ENCODE measurements at places on chromosomes 6 and 20. TPM values are rescaled to one million over a fixed set of nuclear protein-coding genes. Genes with fewer than 3 reads are reported as not detected.

Gene PRPH2
- total RNA-seq = 0.59 TPM

Gene RIMS1
- 4.0 TPM for total RNA-seq

Gene B3GALT4
- total RNA-seq = 8.2 TPM

Gene GDAP1L1
- total RNA-seq = not detected

Gene RAD21L1
- not detected for total RNA-seq

Gene OR2J3
- total RNA-seq = not detected

Gene KIAA0408
- 3.3 TPM for total RNA-seq

Gene VNN1
- 2.6 TPM for total RNA-seq

Gene FERMT1
- total RNA-seq = under 0.01 TPM

Gene ASIP
- not detected for total RNA-seq

DNA sequence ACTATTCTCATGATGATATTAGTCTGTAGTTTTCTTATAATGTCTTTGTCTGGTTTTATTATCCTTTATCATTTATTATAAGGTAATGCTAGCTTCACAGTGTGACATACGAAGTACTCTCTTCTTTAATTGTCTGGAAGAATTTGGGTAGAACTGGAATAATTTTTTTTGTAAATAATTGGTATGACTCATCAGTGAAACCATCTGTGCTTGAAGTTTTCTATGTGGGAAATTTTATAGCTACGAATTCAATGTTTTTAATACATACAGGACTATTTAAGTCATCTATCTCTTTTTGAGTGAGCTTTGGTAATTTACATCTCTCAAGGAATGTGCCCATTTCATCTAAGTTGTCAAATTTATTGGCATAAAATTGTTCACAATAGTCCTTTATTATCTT, 86.3 kb downstream of the SOD2 start:
- DNase-seq = no peak

- no peak for DNase-seq
Measured at GRCh38 chr6:158154816-158155215, 13.2 kb downstream of the SERAC1 start.

DNA sequence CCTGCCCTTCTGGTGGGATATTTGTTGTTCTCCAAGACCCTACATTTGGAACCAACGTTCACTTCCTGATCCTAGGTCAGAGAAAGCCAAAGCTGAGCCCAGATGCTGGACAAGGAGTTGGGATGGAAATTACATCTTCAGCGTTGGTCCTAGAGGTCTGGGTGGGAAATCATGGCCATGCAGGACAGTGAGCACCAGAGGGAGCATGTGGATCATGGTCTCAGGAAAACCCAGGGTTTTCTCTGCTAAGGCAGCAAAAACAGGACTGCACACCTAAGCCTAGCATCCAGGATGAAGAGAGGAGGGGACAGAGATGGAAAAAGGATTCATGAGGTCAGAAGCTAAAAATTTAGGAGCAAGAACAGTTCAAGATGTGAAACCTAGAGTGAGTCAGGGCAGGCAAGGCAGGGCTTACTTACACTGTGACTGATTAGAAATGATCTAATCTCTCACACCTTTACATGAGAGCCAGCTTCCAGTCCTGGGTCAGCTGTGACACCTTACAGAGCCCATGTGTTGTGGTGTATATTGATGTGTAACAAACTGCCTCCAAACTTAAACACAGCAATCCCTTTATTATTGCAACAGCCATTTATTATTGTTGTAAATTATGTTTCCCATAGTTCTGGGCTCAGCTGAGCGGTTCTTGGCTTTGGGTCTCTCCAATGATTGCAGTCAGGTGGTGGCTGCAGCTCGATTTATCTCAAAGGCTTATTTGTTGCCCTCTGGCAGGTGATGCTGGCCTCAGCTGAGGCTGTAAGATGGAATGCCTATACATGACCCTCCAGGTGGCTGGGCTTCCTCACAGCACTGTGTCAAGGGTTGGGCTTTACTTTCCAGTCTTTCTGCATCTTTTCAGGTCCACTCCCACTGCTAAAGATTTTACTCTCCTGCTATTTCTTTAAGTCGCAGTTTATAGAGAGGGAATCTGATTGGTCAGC, 6.5 kb downstream of the C20orf202 start:
- no peak for DNase-seq

DNA sequence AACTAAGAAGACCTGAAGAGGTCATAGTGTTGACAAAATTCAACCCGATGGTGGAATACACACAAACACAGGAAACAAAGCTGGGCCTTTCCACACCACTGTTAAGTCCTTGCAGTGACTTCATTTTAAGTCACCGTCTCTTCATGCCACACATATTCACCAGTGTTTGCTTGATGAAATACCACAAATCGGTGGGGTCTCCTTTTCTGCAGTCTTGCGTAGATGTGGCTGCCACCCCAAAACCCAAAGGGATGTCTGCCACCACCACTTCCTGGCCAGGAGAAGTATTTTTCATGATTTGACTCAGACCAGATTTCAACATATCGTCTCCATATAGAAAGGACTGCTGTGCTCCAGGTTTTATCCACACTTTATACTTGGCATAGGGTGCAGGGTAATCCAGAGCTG, 11.0 kb upstream of the COL10A1 start:
- DNase-seq = no peak

GRCh38 chr6:45643126-45643525, 265.4 kb upstream of the SUPT3H start:
- no peak for DNase-seq

GRCh38 chr6:123804787-123805540, 1.3 kb downstream of the NKAIN2 start:
- no peak for DNase-seq

- DNase-seq = no peak
Measured at GRCh38 chr6:55756531-55757031, 118.8 kb downstream of the BMP5 start.

DNA sequence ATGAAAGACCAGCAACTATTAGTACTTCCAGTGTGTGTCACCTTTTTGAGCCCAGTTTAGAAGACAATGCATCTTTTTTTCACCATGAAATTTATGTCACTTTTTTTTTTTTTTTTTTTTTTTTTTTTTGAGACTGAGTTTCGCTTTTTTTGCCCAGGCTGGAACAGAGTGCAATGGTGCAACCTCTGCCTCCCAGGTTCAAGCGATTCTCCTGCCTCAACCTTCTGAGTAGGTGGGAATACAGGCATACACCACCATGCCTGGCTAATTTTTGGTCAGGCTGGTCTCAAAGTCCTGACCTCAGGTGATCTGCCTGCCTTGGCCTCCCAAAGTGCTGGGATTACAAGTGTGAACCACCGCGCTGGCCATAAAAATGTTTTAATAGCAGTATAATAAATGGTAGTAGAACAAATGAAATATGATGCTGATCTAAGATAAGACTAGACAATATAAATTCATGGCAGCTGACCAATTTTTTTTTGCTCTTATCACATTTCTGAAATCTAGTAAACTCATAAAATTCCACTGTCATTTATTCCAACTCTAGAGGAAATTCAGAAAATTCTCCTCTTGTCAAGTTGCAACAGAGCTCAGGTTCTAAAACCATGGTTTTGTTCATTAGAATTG, 21.3 kb downstream of the NHSL1 start:
- no peak for DNase-seq

GRCh38 chr6:38636027-38636426, 3.7 kb downstream of the BTBD9 start:
- no peak for DNase-seq

DNA sequence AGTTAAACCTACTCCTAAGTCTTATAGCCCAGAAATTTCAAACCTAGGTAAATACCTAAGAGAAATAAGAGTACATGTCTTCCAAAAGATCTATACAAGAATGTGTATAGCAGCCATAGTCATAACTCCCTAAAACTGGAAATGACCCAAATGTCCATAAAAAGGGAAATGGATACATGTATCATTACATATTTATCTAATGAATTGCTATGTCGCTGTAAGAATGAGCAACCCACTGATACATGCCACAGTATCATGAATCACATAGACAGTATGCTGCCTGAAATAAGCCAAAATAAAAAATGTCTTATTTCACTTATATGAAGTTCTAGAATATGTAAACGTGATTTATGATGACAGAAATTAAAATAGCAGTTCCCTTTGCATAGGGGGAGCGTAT, 679.5 kb downstream of the MAFB start:
- DNase-seq = no peak

DNA sequence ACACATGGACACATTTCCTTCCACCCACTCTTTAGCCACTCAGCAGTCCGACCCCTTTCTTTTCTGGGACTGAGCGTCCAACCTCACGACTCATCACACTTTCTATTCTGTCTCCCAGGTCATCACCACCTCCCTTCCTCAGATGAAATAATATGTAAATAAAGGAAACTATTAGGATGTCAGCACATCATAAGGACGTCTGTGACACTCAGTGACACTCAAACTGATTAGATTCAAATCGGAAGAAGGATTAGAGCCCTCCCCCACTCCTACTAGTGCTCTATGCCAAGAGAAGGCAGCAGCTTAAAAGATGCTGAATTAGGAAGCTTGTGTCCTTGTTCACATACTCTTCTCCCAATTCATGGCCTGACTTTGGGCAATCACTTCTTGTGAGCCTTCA, 113.6 kb downstream of the TNFRSF21 start:
- no peak for DNase-seq

DNA sequence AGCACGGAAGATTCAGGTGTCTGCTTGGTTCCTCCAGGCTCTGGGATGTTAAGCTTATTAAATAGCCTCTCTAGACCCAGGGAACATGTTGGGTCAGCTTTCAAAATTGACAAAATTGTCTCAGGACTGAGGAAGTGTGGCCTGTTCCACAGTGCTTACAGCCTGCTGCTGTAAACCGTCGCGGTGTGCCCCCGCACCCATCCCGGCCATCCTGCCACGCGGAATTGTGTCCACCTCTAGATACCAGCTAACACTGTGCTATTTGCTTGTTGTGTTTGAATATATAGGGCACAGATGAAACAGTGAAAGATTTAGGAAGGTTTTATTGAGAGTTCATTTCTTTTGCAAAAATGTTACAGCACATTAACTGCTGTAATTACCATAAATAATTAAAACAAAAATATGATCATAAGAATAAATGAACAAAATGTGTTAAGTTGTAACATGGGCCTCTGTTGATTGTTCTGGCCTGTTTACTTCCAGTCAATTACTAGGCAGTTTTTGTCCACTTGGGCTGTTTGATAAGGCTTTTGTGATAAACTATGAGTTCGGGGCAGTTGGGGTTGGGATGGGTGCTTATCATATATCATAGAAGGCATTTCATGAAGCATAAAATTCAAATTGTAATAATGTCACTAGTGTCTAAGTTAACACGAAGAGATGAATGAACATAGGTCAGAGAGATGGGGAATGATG, 77.4 kb downstream of the ARID1B start:
- no peak for DNase-seq

- DNase-seq = no peak
Measured at GRCh38 chr6:4907602-4908001, 96.2 kb downstream of the RPP40 start.

- DNase-seq = peak; percentile 55
Measured at GRCh38 chr20:21767739-21768223, 62.3 kb downstream of the PAX1 start.

- no peak for DNase-seq
Measured at GRCh38 chr6:157885211-157885788, 62.3 kb downstream of the SNX9 start.

DNA sequence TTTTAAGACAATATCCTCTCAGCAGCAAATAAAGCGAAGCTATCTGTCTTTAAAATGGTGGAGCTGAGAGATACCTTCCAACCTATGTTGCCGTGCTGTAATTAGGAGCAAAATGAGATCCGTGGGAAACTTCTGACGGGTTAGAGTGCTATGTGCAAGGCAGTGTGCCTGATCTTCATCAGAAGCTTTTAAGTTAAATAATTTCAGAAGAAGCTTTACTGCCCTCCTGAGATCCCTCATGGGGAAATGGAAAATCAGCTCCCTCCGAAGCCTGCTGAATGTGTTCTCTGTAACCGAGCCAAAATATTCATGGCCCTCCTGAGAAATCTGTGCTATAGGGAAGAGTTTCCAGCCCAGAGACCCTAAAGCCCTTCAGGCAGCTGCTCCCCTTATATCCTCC, 43.7 kb upstream of the TBC1D7 start:
- DNase-seq = no peak

DNA sequence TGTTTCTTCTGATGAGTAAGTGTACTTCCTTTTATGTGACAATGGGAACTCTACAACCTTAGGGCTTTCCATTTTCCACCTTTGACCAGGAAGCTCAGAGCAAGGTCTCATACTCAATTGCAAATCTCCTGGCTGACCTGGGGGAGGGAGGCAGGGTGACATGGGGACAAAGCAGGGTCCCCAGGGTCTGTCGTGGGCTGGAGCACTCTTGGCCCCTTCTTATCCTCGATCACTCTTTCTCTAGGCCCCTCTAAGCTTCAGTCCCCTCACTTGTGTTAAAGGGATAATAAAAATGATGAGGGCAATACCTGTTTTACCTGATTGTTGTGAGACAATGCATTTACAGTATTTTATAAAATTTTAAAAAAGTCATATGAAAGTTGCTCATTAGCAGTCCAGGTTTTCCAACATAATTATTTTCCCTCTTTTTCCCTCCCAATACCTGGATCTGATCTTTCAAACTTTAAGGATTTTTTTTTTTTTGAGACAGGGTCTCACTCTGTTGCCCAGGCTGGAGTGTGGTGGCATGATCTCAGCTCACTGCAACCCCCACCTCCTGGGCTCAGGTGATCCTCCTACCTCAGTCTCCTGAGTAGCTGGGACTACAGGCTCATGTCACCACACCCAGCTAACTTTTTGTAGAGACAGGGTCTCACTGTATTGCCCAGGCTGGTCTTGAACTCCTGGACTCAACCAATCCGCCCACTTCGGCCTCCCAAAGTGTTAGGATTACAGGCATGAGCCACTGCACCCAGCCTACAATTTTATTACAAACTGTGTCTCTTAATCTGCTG, 8.4 kb upstream of the FAM83C start:
- DNase-seq = no peak

DNA sequence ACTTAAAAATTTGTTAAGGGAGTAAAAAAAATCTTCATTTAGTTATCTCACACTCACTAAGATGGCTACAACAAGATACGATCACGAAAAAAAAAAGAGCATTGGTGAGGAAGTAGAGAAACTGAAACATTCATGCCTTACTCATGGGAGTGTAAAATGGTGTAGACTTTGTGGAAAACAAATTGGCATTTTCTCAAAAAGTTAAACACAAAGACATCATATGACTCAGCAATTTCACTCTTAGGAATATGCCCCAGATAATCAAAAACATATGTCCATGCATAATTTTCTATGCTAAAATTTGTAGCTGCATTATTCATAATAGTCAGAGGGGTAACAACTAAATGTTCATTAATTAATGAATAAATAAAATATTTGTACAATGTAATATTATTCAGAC, 120.9 kb upstream of the IRAK1BP1 start:
- DNase-seq = no peak

DNA sequence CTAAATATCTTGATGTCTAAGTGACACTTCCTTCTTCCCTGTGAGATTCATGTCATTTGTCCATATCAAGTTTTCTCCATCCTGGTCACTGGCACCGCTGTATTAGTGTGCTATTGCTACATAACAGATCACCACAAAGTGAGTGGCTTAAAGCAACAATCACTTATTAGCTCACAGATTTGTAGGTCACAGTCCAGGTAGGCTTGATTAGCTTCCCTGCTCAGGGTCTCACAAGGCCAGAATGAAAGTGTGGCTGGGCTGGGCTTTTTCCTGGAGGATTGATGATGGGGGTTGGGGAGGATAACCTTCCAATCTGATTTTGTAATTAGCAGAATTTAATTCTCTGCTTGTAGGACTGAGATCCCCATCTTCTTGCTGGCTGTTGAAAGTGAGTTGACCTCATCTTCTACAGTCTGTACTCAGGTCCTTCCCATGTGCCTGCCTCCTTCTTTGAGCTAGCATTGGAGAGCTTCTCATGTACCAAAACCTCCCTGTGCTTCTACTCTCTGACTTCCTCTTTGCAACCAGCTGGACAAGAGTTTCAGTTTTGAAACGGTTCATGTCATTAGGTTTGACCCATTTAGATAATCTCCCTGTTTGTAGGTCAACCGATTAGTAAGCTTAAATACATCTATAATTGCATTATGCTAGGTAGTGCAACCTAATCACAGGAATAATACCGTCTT, 152.4 kb upstream of the MAN1A1 start:
- no peak for DNase-seq

Measured in breast epithelium (tissue), 4 donors.